ENCODE measurements at places on chromosomes 6 and 20. TPM values are rescaled to one million over a fixed set of nuclear protein-coding genes. Genes with fewer than 3 reads are reported as not detected.

Gene C6orf141
- total RNA-seq, result 73.7 TPM

Gene PPIL1
- 24.0 TPM for total RNA-seq

DNA sequence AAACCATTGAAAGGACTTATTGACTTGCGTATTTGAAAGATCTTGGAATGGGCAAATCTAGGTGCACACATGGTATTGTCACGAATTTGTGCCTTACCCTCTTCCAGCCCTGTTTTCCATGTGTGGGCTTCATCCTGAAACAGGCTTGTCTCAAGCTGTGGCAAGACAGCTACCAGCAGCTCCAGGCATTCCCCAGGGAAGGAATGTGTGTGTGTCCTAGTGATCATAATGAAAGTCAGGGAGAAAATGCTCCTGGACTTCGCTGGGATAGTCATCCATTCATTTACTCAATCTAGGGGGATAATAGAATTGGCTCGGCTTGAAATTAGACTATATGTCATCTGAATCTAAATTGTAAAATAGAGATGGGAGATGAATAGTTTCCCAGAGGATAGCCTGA lies 676.2 kb downstream of the CBLN4 start:
- no peak for DNase-seq

DNA sequence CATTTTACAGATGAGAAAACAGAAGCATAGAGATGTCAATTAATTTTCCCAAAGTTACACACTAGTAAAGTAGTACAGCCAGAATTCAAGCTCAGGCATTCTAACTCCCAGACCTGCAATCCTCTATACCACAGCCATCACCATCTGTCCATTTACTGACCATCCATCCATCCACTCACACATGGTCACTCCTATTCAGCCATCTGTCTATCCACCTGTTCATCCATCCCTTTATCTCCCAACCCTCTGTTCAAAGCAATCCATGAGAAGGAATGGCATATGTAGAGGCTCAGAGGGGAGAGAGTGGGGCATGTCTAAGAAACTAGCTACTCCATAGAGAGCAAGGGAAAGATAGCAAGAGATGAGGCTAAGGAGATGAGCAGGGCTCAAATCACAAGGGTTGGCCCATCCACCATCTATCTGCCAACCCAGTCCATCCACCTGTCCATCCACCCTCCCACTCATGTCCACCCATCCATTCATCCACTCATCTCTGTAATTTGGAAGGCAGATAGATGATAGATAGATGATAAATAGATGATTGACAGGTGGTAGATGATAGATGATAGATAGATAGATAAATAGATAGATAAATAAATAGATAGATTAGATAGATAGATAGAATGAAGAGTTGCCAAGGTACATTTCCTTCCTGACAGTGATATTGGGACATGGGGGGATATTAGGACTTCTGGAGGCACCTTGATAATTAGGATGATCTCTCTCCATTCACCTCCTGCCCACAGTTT lies 12.2 kb upstream of the C6orf132 start:
- no peak for DNase-seq

GRCh38 chr20:46158476-46158987 lies 40.4 kb downstream of the CD40 start:
- DNase-seq, result no peak

GRCh38 chr6:53056273-53056672 lies 8.9 kb upstream of the FBXO9 start:
- DNase-seq, result no peak

- no peak for DNase-seq
These were observed 81.4 kb downstream of the NINL start for GRCh38 chr20:25503936-25504335.

DNA sequence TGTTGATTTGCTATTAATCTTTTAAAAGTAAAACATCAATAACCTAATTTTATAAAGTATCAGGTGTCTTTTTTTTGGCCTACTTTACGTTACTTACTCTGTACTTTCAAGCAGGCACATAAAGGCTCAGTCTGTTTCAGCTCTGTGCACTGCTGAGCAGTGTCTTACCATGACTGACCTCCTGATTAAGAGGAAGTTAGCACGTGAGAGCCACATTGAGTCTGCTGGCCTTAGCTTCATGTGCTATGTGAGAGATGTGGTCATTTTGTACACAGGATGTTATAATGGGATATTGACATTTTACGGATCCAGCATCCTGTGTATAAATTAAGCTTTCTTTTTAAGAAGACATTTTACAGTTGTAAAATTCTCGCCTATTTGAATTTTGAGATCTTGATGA lies 31.9 kb downstream of the ARID1B start:
- no peak for DNase-seq

DNA sequence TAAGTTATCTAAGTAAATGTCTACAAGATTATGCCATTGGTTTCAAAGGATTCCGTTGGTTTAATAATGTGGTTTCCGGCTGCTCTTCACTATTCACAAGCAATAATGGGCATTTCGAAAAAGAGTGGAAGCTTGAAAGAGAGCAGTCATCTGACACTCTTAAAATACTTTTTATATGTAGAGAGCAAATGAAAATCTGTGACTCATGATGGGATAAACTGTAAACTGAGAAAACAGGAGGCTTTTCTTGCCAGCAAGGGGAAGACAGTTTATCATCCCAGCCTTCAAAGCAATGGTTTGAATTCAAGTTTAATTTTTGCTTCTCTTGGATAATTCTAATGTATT lies 145.7 kb downstream of the KHDC1L start:
- DNase-seq, result peak; percentile 68
